NCI-H226 (cell line): ENCODE measurements at places on chromosomes 6 and 20.

GRCh38 chr20:23404196-23404595 is 17.1 kb downstream of the NAPB start:
- DNase-seq = peak; percentile 46

DNA sequence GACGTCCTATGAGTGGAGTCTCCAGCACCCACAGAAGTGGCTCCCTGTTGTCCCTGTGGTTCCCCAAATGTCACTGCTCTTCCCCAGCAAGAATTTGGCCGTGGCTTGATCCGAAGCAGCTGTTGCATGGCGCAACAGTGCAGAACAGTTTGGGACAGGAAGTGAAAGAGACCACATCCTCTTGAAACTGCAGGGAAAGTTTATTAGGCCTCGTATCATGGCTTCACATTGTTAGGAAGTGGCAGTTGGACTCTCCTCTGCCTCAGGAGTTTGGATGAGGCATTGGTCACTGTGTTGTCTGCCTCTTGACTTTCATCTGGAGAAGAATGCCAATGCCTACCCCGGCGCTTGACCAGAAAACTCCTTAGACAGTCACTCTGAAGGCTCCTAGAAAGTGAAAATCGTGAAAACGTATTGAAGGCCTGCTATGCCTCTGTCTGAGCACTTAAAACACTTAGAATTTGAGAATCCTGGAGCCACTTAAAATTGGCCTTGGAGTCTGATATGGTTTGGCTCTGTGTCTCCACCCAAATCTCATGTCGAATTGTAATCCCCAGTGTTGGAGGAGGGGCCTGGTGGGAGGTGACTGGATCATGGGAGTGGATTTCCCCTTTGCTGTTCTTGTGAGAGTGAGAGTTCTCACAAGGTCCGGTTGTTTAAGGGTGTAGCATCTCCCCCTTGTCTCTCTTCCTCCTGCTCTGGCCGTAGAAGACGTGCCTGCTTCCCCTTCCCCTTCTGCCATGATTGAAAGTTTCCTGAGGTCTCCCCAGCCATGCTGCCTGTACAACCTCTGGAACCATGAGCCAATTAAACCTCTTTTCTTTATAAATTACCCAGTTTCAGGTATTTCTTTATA is 334.9 kb upstream of the JARID2 start:
- DNase-seq = no peak

GRCh38 chr6:18962361-18962905 is 575.3 kb downstream of the RNF144B start:
- no peak for DNase-seq

- no peak for DNase-seq
Measured at GRCh38 chr20:59131551-59132285, 31.9 kb upstream of the ZNF831 start.

- DNase-seq = no peak
Measured at GRCh38 chr20:57611586-57612311, 8.5 kb downstream of the ZBP1 start.

GRCh38 chr6:18186033-18186432 is 30.8 kb downstream of the KDM1B start:
- no peak for DNase-seq

- DNase-seq = no peak
Measured at GRCh38 chr6:149228311-149228955, 89.1 kb upstream of the TAB2 start.

DNA sequence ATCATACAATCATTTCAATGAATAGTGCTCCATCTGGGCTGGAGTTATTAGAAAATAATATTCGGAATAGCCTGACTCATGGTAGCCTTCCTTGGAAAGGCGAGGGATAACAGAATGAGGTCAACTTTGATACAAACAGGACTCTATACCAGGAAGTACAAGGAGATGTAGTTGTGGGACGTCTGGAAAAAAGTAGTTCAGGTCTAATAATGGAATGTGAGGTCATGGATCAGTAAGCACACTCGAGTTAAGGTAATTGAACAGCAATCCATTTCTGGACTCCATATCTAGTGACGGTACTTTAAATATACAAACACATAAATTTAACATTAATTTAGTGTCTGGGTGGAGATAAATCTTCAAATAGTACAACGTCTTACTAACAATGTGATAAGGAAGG is 1204.0 kb upstream of the ADGRB3 start:
- DNase-seq = no peak

- DNase-seq = no peak
Measured at GRCh38 chr6:27290065-27290849, 21.8 kb downstream of the POM121L2 start.

DNA sequence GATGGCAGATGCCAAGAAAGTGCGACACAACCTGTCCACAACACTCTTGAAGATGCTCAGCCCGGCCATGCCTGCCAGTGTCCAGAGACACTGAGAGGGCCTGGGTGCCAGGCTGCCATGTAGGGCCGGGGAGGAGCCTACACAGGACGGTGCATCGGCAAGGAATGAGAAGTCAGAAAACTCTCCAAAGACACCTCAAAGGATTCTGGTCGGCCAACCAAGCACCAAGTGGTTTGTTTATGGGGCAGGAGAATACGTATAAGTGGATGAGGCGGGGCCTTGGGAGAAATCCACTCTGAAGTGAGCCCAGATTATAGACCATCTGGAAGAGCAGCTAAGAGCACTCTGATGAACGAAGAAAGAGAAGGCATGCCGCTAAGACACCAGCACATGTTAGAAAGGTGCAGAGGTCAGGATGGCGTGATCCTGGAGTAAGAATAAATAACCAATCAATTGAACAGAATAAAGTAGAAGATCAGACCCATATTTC is 120.7 kb upstream of the FOXQ1 start:
- DNase-seq = no peak

DNA sequence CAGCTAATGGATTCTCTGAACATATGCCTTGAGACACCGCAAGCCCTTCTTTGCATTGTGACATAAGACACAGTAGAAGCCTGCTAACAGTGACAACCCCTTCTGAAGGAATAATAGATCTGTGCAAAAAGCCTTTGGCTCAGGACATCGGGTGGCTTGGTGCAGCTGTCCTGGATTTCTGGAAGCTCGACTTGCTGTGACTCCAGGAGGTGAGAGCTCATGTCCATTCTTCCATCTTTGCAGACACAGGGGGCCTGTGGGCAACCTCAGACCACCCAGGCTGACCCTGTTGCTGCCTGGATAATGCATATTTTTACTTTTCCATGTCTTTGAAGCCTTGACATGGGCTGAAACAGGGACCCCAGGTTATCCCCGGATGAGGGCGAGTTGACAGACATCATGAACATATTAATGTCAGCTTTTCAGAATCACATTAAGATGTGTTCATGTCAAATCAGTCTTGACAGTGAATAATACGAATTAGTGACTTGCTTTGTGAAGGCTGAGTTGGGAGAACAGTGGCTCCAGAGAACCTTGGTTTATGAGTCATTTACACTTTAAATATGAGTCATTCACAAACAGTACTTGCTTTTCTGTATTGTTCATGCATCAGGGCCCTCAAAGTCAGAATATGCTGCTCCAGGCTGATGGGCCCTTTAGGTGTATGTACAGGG is 66.8 kb upstream of the IYD start:
- DNase-seq = peak; percentile 57
